ENCODE measurements at places on chromosomes 7 and 10.
A peak's percentile ranks its signal among the peaks of the same experiment; 100 is the strongest.

DNA sequence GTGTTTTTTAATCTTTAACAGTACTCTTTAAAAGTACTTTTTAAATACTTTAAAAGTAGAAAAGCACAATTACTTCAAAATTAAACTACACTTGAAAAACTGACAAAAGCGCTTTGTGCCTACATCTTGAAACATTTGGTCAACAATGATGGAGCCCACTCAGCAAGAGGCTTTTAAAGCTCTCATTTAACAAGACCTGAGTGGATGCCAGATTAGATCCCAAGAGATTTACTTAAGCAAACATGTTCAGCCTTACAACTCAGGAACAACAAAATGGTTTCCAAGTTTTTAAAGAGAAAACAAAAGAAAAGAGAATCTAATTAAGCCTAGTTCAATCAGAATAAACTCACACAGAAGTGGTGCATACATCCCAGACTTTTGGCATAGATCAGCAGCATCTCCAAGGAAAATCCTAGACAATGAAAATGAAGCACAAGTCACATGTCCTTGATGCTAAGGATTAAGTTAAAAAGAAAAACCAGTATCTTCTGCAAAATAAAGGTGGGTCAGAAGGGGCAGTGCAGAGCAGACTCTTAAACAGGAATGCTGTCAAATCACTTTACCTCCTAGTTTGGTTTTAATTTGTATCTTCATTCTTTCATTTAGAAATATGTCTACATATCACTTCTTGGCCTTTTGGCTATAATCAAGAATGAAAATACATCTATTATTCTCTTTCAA lies 26.2 kb downstream of the HIBADH start:
- peak; percentile 65 for DNase-seq

DNA sequence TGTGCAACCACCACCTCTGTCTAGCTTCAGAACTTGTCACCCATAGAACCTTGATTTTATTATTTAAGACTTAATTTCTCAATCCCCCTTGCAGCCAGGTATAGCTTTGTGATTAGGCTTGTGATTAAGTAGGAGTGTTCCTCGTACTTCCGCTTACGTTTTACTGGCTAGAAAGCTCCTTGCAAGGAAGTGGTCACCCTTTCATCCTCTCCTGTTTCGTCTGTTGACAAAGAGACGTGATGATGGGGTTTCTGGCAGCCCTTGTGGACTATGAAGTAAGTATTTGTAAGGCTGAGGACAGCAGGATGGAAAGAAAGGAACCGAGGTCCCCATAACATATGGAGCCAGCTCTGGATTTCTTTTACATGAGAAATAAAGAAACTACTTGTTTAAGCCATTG lies 86.5 kb upstream of the KDM7A start:
- DNase-seq, result no peak

DNA sequence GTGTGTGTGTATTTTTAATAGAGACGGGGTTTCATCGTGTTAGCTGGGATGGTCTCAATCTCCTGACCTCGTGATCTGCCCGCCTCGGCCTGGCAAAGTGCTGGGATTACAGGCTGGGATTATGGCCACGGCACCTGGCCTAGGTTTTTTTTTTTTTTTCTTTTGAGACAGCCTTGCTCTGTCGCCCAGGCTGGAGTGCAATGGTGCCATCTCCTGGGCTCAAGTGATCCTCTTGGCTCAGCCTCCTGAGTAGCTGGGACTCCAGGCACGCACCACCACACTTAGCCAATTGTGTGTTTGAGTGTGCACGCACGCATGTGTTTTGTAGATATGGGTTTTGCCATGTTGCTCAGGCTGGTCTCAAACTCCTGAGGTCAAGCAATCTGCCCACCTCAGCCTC lies 629.8 kb downstream of the ETV1 start:
- no peak for DNase-seq

- no peak for DNase-seq
Observed at GRCh38 chr7:95002775-95003174, 95.4 kb downstream of the PPP1R9A start.

- no peak for DNase-seq
Observed at GRCh38 chr10:62054408-62054807, 152.9 kb downstream of the ARID5B start.

DNA sequence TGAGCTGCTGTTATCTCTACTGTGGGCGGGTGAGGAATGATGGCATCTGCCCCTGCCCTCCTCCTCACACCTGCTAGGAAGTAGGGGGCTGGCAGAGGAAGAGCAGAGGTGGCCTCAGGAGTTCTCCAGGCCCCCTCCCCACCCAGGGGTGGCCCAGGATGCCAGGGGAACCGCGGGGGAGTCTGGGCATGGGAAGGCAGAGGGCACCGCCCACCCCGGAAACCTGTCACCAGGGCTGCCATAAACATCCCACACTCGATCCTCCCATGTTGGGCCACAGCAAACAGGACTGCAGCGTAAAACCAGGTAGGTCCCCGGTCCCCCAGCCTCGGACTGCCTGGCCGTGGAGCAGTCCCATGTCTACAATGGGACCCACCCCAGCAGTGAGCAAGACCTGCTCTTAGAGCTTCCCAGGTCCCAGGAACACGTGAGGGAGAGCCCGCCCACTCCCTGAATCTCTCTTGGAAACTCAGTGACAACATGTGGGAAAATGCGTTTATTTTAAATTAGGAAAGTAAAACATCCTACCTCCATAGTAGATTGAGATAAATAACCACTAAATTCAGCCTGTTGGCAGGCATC lies 23.4 kb downstream of the EBF3 start:
- no peak for DNase-seq

- DNase-seq, result no peak
Observed at GRCh38 chr10:513393-513792, 176.1 kb downstream of the DIP2C start.

GRCh38 chr7:15197042-15197977 lies 294.8 kb upstream of the DGKB start:
- no peak for DNase-seq

DNA sequence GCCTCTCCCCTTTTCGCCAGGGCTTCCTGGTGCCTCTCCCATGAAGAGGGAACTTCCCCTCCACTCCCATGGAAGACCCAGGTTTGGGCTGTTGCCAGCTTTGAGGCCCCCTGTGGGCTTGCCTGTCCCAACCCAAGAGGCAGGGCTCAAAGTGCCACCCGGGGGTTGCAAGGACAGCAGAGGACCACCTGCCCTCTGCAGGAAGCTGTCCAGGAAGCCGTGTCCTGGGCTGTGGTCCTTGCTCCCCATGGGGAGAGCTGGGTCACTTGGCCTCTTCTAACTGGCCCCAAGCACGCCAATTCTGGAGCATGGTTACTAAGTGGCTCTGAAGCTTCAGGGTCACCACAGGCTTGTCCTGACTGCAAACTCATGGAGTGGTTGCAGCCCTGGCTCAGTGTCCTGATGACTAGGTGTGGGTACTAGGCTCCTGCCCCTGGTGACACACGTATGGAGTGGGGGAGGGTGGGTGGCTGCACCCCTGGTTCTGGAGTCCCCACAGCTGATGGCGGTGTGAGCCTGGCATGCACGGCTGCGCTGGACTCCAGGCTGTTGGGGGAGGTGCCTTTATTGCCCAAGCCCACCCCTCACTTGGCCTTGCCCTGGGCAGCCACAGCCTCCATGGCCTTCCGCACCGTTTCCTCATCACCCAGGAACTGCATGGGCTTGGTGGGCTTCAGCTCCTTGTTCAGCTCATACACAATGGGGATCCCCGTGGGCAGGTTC lies 3.0 kb downstream of the PGAM2 start:
- DNase-seq, result no peak

GRCh38 chr10:71999360-72000072 lies 35.3 kb downstream of the CHST3 start:
- DNase-seq, result peak; percentile 37

GRCh38 chr7:142506601-142507000 lies 242.7 kb upstream of the PRSS1 start:
- DNase-seq, result no peak

DNA sequence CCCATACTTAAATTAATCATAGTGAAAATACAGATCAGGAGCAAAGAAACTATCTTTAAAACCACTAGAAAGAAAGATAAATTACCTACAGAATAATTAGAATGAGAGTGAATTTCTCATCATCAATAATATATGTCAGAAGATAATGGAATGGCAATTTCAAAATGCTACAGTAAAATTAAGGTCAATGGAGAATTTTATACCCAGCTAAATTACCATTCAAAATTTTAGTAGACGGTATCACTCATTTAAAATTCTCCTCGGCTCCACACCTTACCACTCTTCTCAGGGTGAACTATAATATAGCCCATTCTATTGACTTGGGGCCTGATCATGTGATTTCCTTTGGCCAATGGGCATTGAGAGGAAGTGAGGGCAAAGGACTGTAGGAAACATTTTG lies 192.5 kb upstream of the TCERG1L start:
- DNase-seq, result no peak

GRCh38 chr10:127408112-127408710 lies 140.9 kb upstream of the NPS start:
- DNase-seq, result no peak

DNA sequence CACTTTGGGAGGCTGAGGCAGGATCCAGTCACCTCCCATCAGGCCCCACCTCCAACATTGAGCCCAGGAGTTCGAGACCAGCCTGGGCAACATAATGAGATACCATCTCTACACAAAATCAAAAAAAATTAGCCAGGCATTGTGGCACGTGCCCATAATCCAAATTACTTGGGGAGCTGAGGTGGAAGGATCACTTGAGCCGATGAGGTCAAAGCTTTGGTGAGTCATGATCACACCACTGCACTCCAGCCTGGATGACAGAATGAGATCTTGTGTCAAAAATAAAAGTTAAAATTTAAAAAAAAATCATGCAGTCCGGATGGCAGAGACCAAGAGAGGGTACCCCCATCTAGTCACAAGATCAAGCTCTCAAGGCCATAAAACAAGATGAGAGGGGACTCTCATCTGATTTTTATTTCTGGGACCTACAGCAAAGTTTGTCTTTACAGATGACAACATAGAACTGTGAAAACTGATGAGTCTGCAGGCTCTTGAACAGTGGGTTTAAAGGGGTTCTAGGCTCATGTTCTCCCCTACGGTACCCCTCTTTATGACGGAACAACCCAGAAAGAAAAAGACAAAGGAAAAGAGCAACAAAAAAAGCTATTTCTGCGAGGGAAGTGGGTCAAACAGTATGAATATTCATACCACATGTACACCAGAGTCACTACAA lies 28.9 kb upstream of the CREB3L2 start:
- DNase-seq, result no peak

DNA sequence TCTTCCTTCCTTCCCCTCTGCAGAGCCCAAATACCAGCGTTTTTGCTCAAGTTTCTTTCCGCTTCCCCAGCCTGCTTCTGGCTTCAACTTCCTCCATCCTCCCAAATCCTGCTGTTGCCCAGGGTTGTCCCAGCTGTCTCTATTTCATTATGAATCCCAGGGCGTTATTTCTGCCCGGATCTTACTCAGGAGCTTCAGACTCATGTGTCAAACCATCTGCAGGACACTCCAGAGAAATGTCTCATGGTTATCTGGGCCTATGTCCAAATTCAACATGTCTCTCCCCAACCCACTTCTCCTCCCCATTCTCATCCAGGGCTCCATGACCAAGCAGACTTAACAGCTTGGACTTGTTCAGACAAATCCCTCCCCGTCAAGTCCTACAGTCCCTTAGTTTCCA lies 15.6 kb downstream of the ARHGAP22 start:
- DNase-seq, result no peak

- DNase-seq, result no peak
Observed at GRCh38 chr7:119545118-119545517, 727.9 kb upstream of the KCND2 start.

GRCh38 chr7:142348100-142348499 lies 90.2 kb upstream of the PRSS58 start:
- DNase-seq, result no peak

GRCh38 chr7:44750921-44751571 lies 2.4 kb downstream of the ZMIZ2 start:
- DNase-seq, result no peak

DNA sequence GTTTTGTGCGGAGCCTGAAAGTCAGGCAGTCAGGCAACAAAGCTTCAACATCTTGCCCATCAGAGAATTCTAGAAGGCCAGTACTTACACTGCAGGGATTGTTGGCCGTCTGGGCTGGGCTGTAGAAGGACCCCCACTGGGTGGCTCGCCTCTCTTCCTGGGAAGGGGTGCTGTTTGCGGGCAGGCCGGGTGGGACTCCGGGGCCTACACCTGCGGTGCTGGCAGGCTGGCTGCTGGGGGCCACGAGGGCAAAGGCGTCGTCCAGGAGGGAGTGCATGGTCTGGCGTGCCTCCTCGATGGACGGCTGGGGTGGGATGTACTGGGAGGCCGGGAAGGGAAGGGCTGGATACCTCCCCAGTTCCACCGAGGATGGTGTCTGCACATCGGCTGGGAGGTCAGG lies 63.1 kb upstream of the ATP6V0A4 start:
- DNase-seq, result no peak

GRCh38 chr7:63071396-63071795 lies 927.3 kb upstream of the ZNF722 start:
- no peak for DNase-seq

DNA sequence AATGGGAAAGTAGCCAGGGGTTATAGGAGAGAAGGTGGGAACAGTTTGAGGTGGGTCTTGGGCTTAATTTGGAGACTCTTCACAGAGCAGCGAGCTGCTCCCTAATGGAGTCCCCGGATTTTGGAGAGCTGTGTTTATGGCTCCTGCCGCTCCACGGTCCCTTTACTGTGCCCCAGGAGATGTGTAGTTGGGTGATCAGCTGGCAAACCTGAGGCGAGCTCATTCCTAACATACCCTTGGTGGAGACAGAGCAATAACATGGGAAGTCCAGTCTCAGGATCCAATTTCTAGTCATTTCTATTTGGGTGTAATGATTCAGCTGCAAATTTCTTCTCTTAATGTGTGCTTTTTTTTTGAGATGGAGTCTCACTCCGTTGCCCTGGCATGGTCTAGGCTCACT lies 1.5 kb downstream of the GARIN1A start:
- DNase-seq, result no peak

- DNase-seq, result no peak
Observed at GRCh38 chr10:118809357-118810220, 54.8 kb upstream of the CACUL1 start.

GRCh38 chr10:70267161-70267933 lies 16.5 kb downstream of the NPFFR1 start:
- DNase-seq, result peak; percentile 51

DNA sequence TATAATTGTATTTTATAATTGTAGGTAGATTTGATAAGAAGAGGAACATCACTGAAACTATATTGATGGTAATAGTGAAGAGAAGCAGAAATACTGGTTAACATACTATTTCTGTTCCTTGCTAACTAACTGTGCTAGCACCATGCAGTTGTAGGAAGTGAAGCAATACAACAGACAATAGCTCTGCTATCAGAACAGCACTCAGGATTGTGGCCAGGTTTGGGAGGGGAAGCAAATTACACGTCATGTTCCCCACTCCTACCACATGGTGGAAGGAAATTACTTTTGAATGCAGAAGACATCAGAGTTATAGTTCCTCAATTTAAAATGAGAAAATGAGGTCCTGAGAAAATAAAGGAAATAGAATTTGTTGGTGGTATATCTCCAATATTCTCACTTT lies 151.1 kb downstream of the DGKB start:
- DNase-seq, result no peak

GRCh38 chr10:127406018-127406550 lies 143.0 kb upstream of the NPS start:
- no peak for DNase-seq

GRCh38 chr7:13496976-13497375 lies 492.5 kb downstream of the ETV1 start:
- DNase-seq, result no peak

GRCh38 chr10:13234172-13234571 lies at the start of gene UCMA:
TSS of gene UCMA (minus strand) at chr10:13234374. CDS start at chr10:13234258, 116 bp downstream.
- no peak for DNase-seq
